Activated CD4-positive, CD25-positive, alpha-beta regulatory T cell treated with anti-CD3 and anti-CD28 coated beads, Interleukin-2, amount 50 U/mL, for 24 hours (primary cell): ENCODE measurements at places on chromosomes 5 and 9.

- ATAC-seq, result no peak
These were observed 113.2 kb upstream of the RANBP3L start for GRCh38 chr5:36414869-36415282.

DNA sequence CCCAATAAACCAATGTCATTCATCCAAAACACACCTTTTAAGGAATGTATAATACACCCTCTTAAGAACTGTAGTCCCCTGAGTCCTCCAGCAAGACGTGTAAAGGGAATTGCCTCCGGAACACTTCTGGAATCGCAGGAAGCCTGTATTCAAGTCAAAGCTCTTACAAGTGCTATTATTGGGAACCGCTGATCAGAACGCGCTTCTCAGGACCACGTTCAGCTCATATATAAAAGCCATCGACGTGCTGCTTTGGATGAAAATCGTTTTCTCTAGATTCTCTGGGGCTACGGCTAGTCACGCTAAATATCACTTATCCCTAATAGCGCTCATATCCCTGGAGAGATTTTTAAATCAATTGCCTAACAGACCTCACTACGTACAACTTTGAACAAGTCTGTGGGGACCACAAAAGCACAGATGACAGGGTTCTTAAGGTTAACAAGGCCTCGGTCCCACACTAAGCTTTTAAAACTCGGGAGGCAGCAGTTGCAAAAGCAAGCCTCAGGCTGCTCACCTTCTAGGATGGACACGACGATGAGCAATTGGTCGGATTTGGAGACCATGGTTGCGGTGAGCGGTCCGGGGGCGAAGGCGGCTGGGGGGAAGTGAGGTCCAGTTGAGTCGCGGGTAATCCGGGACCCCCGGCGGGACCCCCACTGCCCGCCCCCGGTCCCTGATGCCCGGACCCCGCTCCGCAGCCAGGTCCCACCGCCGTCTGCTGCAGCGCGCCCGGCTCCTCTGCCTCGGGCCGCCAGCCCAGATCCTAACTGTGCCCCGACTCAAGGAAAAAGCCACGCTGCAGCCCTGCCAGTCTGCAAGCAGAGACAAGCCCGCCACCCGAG, 548 bp downstream of the CEP120 start:
- no peak for ATAC-seq

GRCh38 chr9:73038089-73038509, 85.2 kb upstream of the ALDH1A1 start:
- no peak for ATAC-seq

- ATAC-seq, result no peak
These were observed 61.2 kb downstream of the IRX1 start for GRCh38 chr5:3656803-3657202.

DNA sequence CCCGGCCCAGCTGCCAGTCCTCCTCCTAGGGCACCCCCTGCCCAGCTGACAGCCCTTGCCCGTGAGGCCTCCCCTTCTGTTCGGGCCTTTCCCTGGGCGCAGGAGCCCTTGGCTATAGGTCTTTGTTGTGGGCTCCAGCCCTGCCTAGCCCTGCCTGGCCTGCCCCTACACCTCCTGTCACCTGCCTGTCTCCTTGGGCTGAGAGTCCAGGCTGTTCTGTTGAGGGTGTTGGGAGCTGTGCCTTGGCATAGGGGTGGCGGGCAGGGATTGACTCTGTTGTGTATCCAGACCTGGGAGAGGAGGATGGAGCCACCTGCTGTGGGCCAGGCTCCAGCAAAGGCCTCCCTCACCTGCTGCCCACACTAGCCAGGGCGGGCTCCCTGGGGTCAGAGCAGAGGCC, 11.6 kb downstream of the FCN2 start:
- no peak for ATAC-seq

GRCh38 chr5:112703866-112704820, 33.5 kb upstream of the APC start:
- ATAC-seq, result no peak

GRCh38 chr9:124368692-124369091, 46.5 kb downstream of the PSMB7 start:
- ATAC-seq, result no peak

- ATAC-seq, result no peak
These were observed at the start of gene CTNND2 for GRCh38 chr5:11904265-11904906. CTNND2 (minus strand) TSS chr5:11904446; CDS start chr5:11903853, 593 bp downstream.

DNA sequence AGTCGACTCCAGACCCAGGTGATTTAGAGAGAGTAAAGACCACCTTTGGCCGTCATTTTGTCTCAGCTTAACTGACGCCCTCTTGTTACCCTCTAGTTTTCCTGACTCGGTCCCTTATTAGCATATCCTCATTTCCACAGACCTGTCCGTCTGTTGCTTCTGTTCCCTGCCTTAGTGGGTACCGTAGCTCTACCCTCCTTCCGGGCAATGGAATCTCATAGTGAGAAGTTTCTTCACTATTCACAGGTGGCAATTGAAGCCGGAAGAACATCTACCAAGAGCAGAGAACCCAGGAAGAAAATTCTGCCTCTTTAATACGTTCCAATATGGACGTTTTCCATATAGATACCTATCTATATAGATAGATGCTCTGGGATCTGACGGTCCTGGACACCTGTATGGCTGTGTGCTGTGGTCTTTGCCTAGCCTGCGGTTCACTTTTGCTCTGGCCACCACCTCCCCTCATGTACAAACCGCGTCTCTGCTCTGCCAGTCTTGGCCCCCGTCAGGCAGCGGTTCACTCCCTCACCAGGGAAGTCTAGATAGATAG, 652 bp upstream of the TMEM161B start:
- ATAC-seq, result peak; percentile 5

GRCh38 chr5:126351153-126351552, 72.1 kb upstream of the GRAMD2B start:
- ATAC-seq, result no peak
